Activated T-helper 17 cell treated with anti-CD3 and anti-CD28 coated beads, Interleukin-2, amount 50 U/mL, for 72 hours (primary cell): ENCODE measurements at places on chromosomes 1 and 21.

- peak overlapping the region; percentile 29 for H3K27ac ChIP-seq
- no peak overlapping the region for H3K4me3 ChIP-seq
- H3K4me1 ChIP-seq, result peaks cover 13% of the 10 kb centered on the region
- no peaks in the 10 kb centered on the region for H3K36me3 ChIP-seq
Measured at GRCh38 chr1:101389547-101389929, 152.7 kb downstream of the S1PR1 start.

DNA sequence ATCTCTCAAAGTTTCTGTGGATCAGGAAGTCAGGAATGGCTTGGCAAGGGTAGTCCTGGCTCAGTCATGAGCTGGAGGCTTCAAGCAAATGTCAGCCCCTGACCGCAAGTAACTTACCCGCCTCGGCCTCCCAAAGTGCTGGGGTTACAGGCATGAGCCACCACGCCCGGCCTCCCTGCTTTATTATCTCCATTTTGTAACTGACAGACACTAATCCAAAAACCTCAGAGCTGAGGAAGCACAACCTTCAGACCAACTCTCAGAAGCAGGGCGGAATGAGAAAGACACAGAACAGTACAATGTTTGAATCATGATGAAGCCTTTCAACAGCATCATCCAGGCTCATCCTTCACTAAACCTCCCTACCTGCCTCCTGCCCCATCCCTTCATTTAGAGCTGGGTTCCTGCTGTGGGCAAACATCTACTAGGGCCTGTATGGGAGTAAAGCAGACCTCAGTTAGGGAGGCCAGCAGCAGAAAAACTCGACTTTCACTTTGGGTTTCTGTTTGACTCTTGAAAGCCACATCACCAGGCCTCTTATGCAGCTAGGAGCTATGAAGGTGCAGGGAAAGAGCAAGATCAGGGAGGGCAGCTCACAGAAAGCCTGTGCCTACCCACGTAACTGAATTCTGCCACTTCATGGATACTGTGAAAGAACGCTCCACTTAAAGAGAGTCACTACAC lies 84.4 kb upstream of the RAB4A start:
- ATAC-seq, result peak; percentile 91
- H3K27me3 ChIP-seq, result peaks cover 8% of the 10 kb centered on the region
- no peaks in the 10 kb centered on the region for H3K36me3 ChIP-seq
- no peak overlapping the region for H3K27ac ChIP-seq
- H3K4me3 ChIP-seq, result peak overlapping the region; percentile 25

GRCh38 chr21:26581818-26582217 lies 8.7 kb upstream of the CYYR1 start:
- H3K4me1 ChIP-seq, result no peaks in the 10 kb centered on the region
- no peaks in the 10 kb centered on the region for H3K27me3 ChIP-seq
- H3K36me3 ChIP-seq, result no peaks in the 10 kb centered on the region
- H3K4me3 ChIP-seq, result no peak overlapping the region

DNA sequence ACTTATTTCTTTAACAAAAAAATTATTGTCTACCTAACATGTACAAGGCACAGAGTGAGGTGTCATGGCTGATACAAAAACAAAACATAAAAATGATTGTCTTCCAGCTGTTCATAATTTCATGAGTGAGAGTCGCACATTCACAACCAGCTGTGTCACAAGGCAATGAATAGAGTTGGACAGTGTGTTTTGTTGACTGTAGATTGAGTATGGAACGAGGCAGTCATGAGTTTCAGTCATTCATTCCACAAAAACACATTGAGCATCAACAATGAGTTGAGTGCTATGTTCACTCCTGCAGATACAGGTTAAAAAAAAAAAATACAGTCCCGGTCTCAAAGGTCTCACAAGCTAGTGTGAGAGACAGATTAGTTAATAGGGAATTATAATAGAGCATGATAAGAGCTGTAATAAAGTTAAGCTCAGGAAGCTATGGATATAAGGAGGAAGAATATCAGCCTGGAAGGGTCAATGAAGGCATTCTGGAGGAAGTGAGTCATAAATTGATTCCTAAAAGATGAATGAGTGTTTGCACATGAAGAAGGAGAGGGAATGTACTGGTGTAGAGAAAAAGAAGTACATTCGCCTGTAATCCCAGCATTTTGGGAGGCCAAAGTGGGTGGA lies 47.8 kb upstream of the ARHGAP29 start:
- peaks cover 11% of the 10 kb centered on the region for H3K27me3 ChIP-seq
- no peak overlapping the region for H3K27ac ChIP-seq
- no peaks in the 10 kb centered on the region for H3K36me3 ChIP-seq
- no peak for ATAC-seq
- H3K4me3 ChIP-seq, result no peak overlapping the region
- no peaks in the 10 kb centered on the region for H3K4me1 ChIP-seq
